ENCODE measurements at places on chromosomes 12 and 14. TPM values are rescaled to one million over a fixed set of nuclear protein-coding genes. Genes with fewer than 3 reads are reported as not detected.

GRCh38 chr12:6894321-6894720 is 10.3 kb upstream of the LRRC23 start:
- no peak overlapping the region for H3K4me3 ChIP-seq
- no peaks in the 10 kb centered on the region for H3K27me3 ChIP-seq
- no peak for DNase-seq
- H3K36me3 ChIP-seq, result no peaks in the 10 kb centered on the region

DNA sequence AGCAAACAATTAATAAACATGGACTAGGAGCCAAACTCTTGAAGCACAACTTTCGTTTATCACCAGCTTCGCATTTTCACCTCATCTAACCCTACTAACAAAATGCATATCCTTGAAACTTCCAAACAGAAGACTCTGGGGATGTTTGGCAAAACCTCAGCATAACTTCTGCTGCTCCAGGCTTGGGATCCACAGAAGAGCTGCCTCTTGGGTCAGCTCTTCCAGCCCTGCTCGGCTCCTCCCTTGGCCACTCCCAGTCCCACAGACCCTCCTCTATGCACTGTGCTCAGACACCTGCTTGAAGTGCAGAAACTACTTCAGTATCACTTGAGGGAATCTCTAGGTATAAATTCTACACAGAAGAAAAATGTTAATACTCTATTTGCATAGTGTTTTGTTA is 110.0 kb upstream of the AMIGO2 start:
- no peak for DNase-seq
- H3K4me3 ChIP-seq, result no peak overlapping the region
- no peaks in the 10 kb centered on the region for H3K27me3 ChIP-seq

- no peak for DNase-seq
- H3K4me1 ChIP-seq, result peaks cover 7% of the 10 kb centered on the region
- H3K36me3 ChIP-seq, result no peaks in the 10 kb centered on the region
- no peaks in the 10 kb centered on the region for H3K27me3 ChIP-seq
- H3K27ac ChIP-seq, result no peak overlapping the region
Observed at GRCh38 chr12:69822201-69822860, 2.7 kb upstream of the MYRFL start.

DNA sequence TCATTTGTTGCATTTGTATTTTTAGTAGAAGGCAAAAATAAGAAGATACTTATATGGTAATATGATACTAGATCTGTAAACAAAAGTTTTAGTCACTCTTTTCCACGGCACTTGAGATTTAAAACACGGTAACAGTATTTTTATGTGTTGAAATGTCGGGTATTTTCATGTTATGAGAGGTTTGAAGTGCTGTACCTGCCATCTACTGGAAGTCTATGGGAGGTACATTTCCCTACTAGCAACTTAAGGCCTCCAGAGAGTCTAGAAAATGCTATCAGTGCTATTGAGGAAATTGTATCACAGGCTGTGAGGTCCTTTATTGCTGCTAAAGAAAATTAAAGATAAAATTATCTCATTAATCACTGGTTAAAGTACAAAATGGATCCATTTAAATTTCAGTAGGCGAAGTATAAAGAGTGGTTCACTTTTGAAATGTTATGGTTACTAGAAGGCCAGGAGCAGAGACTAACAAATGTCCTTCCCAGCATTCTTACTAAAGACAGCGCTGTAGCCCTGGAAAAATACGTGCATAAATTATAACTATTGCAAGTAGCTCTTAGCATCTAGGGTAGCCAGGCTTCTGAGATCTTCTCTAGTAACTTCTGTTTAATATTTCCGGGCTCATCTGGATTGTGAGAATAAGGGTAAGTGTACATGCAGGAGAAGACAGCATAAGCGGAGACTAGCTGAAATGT is 77.6 kb upstream of the PRKD1 start:
- no peaks in the 10 kb centered on the region for H3K27me3 ChIP-seq
- no peak overlapping the region for H3K27ac ChIP-seq
- DNase-seq, result no peak
- H3K36me3 ChIP-seq, result no peaks in the 10 kb centered on the region

Gene CLEC2A
- total RNA-seq, result not detected

GRCh38 chr12:127051139-127051538 is 1215.8 kb upstream of the TMEM132C start:
- no peak overlapping the region for H3K4me3 ChIP-seq
- no peaks in the 10 kb centered on the region for H3K27me3 ChIP-seq
- no peaks in the 10 kb centered on the region for H3K4me1 ChIP-seq
- DNase-seq, result no peak

DNA sequence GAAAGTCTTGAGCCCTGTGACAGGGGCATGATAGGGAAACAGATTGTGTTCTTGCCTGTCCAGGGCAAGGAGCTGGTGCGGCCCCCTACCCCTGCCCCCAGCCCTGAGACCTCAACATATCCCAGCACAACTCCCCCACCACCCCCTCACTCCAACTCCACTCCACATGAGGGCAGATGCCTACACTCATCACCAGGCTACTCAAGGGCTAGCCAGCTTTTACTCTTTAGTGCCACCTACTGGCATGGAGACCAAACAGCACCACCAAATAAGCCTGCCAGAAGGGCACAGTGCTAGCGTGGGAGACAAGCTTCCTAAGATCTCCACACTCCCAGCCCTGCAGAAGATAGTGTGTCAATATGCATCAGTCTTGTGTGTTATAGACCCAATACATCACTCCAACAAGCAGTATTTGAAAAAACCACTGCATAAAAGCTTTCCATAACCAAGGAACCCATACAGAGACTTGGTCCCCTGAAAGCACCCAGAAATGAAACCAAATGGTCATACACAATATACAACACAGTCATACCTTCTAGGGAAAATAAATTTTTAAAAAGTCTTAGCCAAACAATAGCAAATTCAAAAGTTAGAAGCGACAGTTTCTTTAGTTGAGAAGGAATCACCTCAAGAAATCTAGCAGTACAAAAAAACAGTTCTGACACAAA is 154.4 kb downstream of the KCNK10 start:
- H3K27ac ChIP-seq, result no peak overlapping the region
- DNase-seq, result no peak
- H3K27me3 ChIP-seq, result no peaks in the 10 kb centered on the region
- H3K36me3 ChIP-seq, result no peaks in the 10 kb centered on the region

- H3K27ac ChIP-seq, result no peak overlapping the region
- peaks cover 7% of the 10 kb centered on the region for H3K4me1 ChIP-seq
- no peak overlapping the region for H3K4me3 ChIP-seq
- DNase-seq, result no peak
Observed at GRCh38 chr14:99516156-99516870, 35.1 kb downstream of the CCNK start.

Gene IRAK3
- total RNA-seq, result 50.7 TPM

DNA sequence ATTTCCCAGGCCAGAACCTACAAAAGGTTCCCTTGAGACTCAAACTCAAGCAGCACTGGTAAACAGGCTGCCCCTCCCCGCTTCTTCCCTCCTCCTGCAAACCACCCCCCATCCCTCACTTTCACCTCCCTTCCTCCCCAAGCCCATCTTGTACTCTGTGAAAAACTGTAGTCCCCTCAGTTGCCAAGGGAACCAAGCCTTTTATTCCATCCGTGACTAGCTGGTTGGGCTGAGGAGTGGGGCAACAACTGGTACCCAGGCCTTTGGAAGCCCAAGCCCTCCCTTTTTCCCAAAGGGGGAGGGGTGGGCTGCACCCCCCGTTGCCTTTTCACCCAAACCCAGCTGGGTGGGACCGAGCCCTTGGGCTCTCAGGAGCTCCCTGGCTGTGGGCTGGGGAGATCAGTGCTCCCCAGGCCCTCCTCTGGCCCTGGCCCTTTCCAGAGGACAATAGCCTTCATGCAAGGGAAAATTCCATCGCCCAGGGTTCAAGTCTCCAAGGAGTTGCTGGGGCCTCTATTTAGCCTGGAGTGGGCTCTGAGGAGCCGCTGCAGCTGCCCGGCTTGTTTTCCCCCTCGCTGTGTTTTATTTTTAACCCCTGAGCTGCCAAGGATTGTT is 61.9 kb downstream of the ZFP36L1 start:
- no peak overlapping the region for H3K4me3 ChIP-seq
- H3K4me1 ChIP-seq, result peaks cover 61% of the 10 kb centered on the region
- no peaks in the 10 kb centered on the region for H3K36me3 ChIP-seq
- no peak for DNase-seq
- no peaks in the 10 kb centered on the region for H3K27me3 ChIP-seq
- no peak overlapping the region for H3K27ac ChIP-seq

DNA sequence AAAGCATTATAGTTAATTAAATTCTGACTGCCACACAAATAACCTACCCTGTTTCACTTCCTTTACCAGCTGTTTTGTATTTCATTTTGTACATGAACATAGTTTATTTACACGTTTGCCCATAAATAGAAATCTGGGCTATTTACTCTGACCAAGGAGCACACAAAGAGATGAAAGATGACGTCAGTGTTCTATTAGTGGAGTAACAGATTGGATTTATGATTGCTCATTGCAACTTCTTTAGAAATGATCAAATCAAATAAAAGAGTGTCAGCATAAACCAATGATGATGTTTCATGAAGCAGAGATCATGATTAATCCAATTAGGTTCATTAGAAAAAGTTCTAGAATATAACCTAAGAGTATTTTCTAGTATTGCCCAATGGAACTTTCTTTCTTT is 12.0 kb upstream of the RTL1 start:
- H3K4me1 ChIP-seq, result no peaks in the 10 kb centered on the region
- no peak overlapping the region for H3K27ac ChIP-seq
- H3K27me3 ChIP-seq, result peaks cover 7% of the 10 kb centered on the region
- H3K36me3 ChIP-seq, result no peaks in the 10 kb centered on the region

DNA sequence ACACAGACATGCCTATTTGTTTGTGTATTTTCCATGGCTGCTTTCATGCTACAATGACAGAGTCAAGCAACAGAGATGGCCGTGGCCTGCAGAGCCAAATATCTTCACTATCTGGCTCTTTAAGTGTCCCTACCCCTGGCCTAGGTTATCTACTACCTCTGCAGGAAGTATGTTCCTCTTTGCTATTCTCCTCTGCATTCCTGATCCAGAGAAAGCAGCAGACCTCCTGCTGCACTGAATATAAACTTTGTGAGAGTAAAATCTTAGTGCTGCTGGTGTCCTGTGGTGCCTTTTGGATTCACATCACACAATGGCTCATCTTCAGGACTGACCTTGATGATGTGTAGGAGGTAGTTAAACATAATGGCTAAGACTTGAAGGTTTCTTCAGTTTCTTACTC is 233.4 kb downstream of the IPO8 start:
- no peak overlapping the region for H3K4me3 ChIP-seq
- H3K36me3 ChIP-seq, result no peaks in the 10 kb centered on the region
- DNase-seq, result no peak
- no peak overlapping the region for H3K27ac ChIP-seq

Gene EEF1AKMT3
- total RNA-seq, result 6.8 TPM

Gene ANO4
- 0.74 TPM for total RNA-seq

- no peak overlapping the region for H3K4me3 ChIP-seq
- H3K27me3 ChIP-seq, result no peaks in the 10 kb centered on the region
- no peaks in the 10 kb centered on the region for H3K4me1 ChIP-seq
- no peak for DNase-seq
Observed at GRCh38 chr12:45327823-45328383, 112.0 kb downstream of the ANO6 start.

Gene OAS2
- total RNA-seq, result 96.4 TPM

DNA sequence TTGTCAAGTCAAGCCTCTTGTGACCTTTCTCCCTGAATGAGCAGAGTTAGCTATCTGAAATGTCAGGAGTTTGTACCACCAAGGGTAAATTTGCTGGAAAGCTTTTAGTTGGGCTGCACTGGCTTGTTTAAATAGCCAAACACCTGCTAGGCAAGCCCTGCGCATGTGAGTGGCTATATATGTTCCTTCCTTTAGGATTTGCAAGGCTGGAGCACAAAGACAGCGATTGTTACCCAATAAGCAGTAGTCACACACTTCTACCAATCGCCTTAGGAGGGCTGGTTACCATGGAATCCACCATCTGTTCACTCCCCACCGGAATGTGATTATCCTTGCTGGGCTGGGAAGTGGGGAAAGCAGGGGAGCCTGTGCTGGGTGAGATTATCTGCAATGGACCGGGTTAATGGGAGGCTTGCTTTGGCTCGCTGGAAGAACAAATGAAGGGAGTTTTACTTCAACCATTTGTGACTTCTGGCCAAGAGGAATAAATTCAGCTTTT is 102.5 kb downstream of the FGD4 start:
- H3K27ac ChIP-seq, result peak overlapping the region; percentile 53
- H3K27me3 ChIP-seq, result no peaks in the 10 kb centered on the region
- peaks cover 61% of the 10 kb centered on the region for H3K4me1 ChIP-seq
- DNase-seq, result no peak
- H3K4me3 ChIP-seq, result peak overlapping the region; percentile 27
- H3K36me3 ChIP-seq, result no peaks in the 10 kb centered on the region

Gene OR6C2
- not detected for total RNA-seq

DNA sequence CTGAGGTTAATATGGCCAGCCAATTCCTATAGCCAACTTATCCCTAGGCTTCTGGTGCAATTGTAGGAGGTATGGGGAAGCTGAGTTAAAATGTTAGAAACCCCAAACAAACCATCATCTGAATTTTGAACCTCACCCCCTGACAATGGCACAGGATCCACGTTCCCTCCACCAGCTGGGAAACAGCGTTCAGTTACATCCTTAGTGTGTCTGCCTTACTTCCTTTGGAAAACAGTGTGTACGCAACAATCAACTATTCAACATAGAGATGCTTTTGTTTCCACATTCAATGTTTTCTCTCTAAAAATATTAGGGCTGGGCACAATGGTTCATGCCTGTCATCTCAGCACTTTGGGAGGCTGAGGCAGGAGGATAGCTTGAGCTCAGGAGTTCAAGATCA is 203.4 kb downstream of the TTC7B start:
- H3K4me3 ChIP-seq, result no peak overlapping the region
- H3K27ac ChIP-seq, result no peak overlapping the region
- no peak for DNase-seq
- H3K27me3 ChIP-seq, result no peaks in the 10 kb centered on the region
- peaks cover 42% of the 10 kb centered on the region for H3K4me1 ChIP-seq

DNA sequence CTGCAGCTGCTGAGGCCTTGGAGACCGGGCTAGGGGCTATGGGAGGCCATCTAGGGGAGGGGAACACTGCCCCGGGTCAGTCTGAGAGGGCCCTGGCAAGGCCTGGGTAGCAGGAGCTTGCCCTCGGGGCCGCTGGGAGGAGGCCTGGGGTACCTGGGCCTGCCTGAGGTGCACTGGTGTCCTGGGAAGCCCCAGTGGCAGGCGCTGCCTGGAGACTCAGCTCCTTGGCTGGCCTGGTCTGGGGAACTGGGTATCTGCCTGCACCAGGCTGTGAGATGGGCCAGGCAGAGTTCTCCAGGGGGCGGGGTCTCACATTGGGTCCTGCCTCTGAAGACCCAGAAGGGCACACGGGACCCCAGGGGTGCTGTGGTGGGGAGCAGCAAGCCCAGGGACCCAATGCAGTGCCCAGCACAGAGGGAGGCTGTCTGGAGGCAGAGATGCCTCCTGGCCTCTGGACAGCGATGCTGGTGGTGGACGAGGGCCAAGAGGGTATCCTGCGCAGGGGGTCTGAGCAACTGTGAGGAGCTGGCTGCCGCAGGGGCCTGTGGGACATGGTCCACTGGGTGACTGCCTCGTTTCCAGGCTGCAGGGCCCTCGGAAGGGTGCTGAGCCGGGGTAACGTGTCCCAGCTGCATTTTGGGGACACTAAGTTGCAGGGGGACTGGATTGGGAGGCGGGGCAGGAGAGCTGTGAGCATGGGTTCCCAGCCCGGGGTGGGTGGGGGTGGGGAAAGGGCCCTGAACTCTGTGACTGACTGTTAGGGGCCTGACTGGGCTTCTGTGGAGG is 7.4 kb upstream of the MTA1 start:
- H3K4me1 ChIP-seq, result peaks cover 18% of the 10 kb centered on the region
- peaks cover 22% of the 10 kb centered on the region for H3K27me3 ChIP-seq
- no peaks in the 10 kb centered on the region for H3K36me3 ChIP-seq
- DNase-seq, result no peak
- no peak overlapping the region for H3K4me3 ChIP-seq

GRCh38 chr12:78680596-78680995 is 184.0 kb upstream of the SYT1 start:
- no peak overlapping the region for H3K27ac ChIP-seq
- no peak overlapping the region for H3K4me3 ChIP-seq
- DNase-seq, result no peak
- H3K4me1 ChIP-seq, result no peaks in the 10 kb centered on the region
- H3K27me3 ChIP-seq, result no peaks in the 10 kb centered on the region

Data from lower lobe of right lung (tissue), 2 donors.